ENCODE measurements at places on chromosomes 1 and 21.

DNA sequence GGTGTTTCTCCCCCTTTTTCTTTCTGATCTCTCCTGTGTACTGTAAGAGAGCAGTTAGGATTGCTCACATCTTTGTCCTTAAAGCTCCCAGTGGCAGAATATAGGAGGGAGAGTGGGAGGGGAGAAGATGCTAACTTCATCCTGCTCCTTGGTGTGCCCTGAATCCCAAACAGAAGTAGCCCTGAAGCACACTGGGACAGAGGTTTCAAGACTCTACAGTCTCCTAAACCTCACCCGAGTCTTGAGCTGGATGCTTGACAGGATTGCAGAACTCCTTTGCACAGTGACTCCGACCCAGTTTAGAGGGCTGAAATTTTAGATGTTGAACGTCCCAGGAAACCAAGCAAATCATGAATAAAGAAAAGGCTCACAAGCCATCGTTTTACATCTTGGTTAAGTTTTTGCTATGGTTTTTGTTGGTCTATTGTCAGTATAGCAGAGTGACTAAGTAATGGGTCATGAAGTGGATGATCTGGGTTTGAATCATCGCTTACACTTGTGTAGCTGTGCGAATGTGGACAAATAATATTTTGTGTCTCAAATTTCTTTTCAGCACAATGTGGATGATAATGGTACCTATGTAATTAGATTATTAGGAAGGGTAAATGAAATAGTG, 37.5 kb downstream of the XCL2 start:
- DNase-seq, result no peak

GRCh38 chr1:202158810-202159533, 1.4 kb downstream of the PTPN7 start:
- no peak for DNase-seq

GRCh38 chr1:72412286-72412685, 129.9 kb upstream of the NEGR1 start:
- no peak for DNase-seq

DNA sequence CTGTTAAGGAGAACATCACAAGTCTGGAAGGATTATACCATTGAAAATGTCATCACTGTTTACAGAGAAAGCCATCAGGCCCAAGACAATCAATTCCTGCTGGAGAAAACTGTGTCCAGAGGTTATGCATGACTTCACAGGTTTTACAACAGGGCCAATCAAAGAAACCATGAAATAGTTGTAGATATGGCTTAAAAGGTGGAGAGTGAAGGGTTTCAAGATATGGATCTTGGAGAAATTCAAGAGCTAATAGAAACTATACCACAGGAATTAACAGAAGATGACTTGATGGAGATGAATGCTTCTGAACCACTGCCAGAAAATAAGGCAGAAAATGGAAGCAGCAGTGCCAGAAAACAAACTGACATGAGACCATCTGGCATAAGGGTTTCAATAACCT, 30.2 kb downstream of the USP1 start:
- no peak for DNase-seq

DNA sequence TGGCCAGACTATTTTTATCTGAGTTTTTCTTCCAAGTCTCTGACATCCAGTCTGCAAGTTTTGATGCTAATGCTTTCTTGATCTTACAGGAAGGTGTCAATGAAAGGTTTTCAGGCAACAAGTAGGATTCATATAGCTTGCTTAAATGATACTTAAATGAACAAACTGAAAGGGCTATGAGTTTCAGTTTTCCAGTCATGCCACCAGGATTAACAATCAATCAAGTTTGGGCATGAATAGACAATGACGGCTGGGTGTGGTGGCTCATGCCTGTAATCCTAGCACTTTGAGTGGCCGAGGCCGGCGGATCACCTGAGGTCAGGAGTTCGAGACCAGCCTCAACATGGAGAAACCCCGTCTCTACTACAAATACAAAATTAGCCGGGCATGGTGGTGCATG, 34.3 kb upstream of the SLC16A1 start:
- DNase-seq, result no peak

DNA sequence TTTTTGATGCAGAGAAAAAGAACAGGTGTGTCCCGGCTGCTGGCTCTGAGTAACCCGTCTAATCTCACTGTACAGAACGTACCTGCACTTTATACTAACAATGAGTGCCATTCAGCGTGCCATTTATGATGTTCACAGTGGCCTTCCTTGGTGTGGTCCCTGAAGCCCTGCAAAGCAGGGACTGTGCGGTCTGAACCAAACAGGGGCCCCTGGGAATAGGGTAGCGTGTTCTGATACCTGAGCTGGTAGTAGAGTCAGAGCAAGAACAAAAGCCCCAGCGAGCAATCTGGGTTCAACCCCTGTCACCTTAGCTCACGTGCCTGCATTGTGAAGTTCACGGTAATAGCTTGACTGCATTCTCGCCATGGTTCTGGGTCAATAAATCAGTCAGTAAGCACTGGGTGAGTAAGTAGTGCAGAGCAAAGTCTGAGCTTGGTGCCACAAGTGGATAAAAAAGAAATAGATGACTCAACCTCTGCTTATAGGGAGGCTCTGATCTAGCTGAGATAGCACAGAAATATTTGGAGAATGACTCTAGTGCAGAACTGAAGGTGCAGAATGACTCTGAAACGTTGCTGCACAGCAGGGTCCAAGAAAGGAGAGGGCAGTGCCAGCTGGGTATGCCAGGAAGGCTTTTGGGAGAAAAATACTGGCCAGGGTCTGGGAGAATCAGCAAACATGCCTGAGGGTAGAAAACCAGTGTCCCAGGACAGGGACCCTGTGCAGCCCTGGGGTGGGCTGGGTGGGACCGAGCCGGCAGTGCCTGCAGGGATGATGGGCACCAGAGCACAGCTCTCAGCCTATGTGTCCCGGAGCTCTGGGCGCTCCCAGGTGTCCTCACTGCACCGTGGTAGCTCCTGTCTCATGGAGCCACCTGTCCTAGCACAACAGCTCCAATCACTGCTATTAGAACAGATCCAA, 125.9 kb downstream of the RHOU start:
- no peak for DNase-seq

DNA sequence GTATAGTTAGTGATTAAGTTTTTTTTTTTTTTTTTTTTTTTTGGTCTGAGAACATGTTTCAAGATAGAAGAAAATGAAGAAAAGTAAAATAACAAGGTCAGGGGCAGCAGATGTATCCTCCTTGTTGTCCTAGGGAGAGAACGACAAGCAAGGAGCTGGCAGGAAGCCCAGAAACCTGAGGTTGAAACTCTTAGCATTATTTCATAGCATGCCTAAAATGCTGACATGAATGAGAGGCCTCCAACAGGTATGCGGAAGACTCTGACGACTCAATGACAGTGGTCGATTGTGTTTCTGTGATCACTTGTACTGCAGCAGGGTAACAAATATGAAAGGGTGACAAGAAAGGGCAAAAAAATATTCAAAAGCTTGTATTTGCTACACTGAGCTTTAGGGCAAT, 415.9 kb downstream of the PLA2G4A start:
- DNase-seq, result no peak

DNA sequence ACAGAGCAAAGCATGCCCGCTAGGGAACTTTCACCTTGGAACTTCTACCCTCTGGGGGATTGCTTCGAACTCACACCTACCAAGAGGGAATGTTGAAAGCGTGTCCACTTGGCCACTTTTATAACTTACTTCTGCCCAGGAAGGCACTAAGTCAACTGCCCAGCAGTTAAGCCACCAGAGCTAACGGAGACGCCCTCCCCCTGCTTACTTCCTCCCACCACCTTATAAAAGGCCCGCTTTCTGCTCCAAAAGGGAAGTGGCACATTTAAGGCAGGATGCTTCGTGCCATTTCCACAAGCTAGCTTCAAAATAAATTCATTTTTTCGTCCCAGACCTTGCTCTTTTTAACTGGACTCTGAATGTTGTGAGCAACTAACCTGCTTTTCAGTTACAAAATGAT, 3.2 kb upstream of the AK2 start:
- DNase-seq, result no peak

DNA sequence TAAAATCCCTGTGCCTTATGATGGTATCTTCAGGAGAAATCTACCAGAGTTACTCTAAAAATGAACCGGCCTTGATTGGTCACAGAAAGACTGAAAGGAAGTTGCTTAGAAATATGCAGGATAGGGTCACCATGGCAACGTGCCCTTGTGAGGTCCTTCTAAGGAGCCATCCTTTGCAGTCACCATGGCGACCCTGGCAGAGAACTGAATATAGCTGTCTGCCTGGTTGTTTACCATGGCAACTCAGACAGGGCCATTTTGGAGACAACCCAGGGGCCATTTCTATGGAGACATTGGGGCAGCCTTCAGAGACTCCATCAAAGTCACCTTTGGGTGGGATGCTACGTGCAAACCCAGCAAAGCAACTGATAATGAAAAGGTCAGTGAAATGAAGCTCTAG, 43.0 kb downstream of the SNX7 start:
- DNase-seq, result no peak
